ENCODE measurements at places on chromosomes 3 and 15.

GRCh38 chr15:30924353-30924752, 20.6 kb downstream of the FAN1 start:
- peak; percentile 88 for DNase-seq

DNA sequence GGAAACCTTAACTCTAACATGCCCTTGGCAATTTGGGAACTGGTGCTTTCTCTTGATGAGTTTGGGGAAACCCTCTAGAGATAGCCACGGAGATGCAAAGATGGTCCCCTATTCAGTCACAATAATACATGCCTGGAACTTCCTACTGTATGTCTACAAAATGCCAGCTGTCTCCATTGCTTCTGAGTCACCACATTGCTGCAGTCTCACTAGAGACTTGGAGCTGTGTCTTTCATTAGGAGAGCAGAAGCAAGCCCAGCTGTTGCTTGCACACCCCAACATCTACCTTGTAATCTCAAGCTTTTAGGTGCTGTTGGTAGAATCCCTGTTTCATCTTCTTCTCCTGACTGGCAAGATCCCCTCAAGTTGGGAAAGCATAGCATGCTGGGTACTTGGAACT, 261.0 kb downstream of the ADAMTSL3 start:
- DNase-seq, result no peak

DNA sequence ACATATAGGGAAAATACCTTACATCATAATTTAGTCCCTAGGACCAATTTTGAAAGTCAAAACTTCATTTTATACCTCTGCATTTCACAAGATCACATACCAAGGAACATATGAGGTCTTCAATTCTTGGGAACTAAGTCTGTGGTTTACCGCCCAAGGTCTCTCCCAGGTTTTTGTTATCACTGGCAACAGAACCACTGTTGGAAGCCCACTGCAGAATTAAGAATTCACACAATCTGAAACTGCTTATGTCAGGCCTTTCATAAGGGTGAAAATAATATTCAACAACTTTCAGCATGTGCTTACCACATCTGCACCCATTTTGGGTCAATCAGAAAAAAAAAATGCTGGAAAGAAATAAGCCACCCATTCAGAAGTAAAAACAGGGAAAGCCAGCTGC, 107.2 kb upstream of the MME start:
- DNase-seq, result no peak

DNA sequence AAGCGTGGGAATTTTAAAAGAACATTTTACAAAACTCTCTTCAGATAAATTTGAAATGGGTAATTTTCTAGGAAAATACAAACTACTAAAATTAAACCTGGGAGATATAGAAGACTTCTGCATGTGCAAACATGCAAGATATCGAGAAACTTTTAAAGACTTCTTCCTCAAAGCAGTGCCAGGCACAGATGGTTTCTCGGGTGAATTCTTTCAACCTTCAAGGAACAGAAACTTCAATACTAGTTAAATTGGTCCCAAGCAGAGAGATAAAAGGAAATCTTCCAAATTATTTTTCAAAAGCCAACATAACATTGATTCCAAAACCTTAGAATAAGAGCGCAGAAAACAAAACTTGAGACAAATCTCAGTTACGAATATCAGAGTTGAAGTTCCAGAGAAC, 732.7 kb downstream of the PDCD6IP start:
- no peak for DNase-seq

- no peak for DNase-seq
These were observed 14.8 kb upstream of the TMOD3 start for GRCh38 chr15:51814606-51815005.

DNA sequence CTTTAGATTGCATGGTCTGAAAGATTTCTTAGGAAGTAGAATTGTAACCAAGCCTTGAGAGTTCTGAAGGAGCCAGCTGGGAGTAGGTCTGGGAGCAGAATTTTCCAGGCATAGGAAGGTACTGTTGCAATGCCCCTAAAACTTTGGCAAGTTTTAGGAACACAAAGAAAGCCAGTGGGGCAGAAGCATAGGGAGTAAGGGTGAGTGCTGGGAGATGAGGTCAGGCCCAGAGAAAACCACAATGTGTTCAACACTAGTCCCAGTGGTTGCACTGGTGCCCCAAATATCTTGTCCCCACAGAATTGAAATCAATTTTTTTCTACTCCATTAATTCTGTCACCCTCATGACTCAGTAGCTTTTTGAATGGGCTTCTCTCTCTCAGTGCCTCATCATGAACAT, 120.7 kb upstream of the GALNT15 start:
- no peak for DNase-seq

DNA sequence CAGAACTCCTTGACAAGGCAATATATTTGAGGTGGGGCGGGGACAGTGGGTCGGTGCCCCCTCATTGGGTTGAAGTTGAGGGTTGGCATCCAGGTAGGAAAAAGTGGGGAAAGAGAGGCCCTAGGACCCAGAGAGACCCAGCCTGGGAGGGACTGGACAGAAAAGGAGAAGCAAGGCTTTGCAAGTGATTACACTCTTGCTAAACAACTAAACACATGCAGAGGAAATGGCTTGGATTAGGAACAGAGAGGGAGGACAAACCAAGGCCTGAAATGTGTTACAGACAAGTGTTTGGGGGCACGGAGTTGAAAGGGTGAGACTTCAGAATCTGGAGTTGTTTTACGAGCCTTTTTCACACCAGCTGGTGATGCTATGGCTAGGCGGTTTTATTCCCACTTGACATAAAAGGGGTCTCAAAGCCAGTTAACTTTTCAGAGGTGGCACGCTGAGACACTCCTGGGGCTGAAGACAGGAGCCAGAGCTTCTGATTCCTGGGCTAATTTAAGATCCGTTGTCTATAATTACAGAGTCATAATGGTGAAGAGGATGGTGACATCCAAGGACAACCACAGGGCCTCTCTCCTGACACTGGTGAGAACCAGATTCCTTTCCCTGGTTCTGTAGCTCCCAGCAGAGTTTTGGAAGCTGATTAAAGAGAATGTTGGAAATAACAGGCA, 7.7 kb upstream of the KCTD6 start:
- DNase-seq, result no peak

- DNase-seq, result no peak
These were observed 2.9 kb upstream of the TM4SF19 start for GRCh38 chr3:196341137-196341536.

DNA sequence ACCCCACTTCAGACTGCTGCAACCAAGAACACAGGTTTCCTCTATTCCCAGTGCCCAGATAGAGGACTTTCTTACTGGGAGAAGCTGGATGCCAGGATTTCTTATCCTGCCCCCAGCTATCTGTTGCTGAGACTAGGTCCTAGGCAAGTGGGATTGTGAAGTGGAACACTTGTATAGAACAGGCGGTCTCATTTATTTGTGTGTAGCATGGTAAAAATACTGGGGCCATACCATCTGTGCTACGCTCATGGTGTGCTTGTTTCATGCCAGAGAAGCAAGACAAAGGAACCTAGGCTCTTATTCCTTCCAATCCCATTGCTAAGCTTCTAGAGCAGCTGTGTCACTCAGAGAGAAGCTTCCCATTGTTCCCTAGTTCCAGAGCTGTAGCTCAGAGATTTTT, 191.5 kb upstream of the EPHA6 start:
- no peak for DNase-seq

DNA sequence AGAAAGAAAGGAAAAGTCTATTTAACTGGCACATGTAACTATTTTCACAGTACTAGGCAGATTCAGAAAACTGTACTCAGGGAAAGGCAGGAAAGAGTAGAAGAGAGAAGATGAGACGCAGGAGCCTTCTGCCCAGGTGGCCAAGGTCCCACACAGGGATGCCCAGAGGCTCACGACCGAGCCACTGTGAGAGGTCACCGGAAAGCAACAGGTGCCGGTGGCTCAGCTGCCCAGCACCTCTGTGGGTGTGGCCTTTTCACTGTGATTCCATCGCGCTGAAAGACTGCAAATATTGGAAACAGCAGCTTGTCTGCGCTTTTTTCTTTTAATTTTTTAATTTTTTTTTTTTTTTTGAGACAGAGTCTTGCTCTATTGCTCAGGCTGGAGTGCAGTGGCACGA, 226.8 kb downstream of the OCA2 start:
- no peak for DNase-seq

DNA sequence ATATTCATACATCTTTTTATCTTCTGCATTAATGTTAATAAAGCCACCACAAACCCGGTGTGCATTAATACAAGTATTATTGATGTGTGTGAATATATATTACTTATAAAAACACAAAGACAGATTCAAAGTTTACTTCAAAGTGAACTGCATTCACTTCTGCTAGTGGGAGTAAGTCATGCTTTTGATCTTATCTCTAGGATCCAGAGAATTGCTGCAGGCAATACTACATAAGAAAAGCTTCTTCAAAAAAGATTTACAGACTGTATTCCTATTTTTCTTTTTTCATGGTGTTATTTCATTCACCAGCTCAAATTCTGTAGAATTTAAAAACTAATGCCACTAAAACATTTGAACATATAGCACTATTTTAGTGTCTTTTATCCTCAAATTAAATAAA, 87.5 kb upstream of the CBLB start:
- DNase-seq, result no peak

DNA sequence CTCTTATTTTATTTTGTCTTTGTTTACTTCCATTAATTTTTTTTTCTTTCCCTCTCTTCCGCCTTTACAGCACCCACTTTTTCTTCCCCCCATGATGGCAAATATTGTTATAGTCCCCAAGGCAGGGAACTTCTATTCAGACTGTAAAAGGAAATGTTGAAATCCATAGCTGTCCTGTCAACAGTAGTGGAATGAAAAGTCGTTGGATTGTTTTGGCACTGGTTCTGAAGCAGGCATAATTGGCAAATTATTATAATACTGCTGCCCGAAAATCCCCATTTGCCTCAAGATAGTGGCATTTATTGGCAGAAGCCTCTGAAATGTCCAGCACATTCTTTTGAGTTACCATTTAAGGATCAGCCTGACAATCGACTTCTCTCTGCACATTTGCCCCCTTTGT, 150.6 kb downstream of the TPRG1 start:
- DNase-seq, result no peak

- DNase-seq, result no peak
These were observed 392.6 kb upstream of the NAALADL2 start for GRCh38 chr3:174466471-174467054.

GRCh38 chr3:115418583-115418982, 204.7 kb upstream of the GAP43 start:
- DNase-seq, result no peak

DNA sequence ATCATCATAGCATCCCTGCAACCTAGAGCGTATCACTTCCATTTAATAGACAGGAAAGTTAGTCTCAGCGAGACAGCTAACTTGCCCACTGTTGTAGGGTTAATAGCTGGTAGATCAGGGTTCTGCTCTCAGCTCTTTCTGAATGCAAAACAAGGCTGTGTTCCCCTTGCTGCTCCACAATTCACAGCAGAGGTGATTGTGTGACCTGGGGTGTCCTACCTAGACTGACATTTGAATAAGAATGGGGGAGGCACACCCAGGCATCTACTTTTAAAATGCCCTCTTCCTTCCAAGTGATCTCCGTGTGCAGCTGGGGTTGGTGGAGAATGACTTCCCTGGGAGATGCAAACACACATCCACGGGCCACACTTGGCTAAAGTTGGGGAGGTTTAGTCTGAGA, 43.0 kb upstream of the CACNA2D3 start:
- no peak for DNase-seq

DNA sequence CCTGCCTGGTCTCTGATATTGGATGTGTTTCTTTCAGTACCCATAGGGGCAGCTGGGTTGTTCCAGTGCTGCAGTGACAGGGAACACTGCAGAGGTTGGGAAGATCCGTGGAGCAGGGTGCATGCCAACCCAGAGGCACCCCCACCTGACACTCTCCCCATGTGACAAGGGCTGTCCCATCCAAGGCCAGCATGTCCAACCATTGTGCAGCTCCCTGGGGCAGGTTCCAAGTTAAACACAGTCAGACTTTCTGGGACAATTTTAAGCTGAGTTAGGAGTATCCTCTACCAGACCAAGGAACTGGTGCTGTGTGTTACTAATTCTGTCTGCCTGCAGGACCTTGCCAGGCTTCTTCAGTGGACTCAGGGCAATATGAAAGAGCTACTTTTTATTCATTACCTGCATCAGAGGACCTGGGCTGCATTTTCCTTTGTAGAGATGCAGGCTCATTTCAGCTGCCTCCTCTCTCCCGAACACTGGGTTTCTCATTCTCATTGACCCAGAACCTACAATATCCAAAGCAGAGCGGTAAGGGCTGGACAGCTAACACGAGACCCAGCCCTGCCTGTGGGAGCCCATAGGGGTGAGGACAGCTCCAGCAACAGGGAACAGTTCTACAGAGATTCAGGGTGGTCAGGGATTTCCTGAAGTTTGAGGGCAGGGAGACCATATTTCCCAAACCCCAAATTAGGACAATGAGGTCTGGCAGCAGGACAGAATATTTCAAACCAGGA, 72.7 kb downstream of the SPSB4 start:
- DNase-seq, result no peak

- DNase-seq, result no peak
These were observed 27.2 kb downstream of the TNFAIP8L3 start for GRCh38 chr15:51067510-51067909.

DNA sequence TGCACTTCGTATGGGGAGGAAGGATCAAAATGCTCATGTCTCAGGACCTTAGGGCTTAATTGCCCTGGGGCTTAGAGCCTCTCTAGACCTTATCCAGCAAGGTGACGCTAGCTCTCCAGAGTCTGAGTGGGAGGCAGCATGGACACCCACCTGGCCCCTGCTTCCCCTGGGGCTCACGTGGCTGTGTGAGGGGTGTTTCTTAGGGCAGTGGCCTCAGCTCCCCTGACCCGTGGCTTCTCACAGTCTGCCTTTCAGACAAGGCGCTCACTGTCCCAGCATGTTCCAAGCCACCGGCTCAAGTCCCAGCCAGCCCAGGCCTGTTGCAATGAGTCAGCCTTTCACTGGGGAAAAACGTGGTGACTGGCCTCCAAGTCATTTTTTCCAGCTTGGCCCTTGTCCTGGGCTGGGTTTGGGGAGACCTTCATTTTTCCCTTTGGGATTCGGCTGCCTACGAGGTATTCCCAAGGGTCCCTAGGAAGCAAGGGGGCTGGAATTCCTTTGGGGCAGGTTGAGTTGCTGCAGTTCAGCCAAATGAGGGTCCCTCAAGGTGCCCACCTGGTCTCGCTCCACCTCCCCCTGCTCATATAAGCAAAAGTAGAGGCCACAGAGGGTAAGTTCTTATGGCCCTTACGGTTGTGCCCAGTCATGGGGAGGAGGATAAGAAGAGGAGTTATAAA, 15.7 kb downstream of the BHLHE40 start:
- DNase-seq, result peak; percentile 92

- DNase-seq, result no peak
These were observed 1.5 kb upstream of the SNX22 start for GRCh38 chr15:64149893-64150578.

- DNase-seq, result no peak
These were observed 52.8 kb downstream of the ETFA start for GRCh38 chr15:76258460-76258859.

Measured in kidney glomerular epithelial cell (primary cell).